GM13977 (cell line): ENCODE measurements at places on chromosomes 2 and 18.

GRCh38 chr2:1546023-1546591, 132.8 kb downstream of the TPO start:
- peak; percentile 54 for DNase-seq

DNA sequence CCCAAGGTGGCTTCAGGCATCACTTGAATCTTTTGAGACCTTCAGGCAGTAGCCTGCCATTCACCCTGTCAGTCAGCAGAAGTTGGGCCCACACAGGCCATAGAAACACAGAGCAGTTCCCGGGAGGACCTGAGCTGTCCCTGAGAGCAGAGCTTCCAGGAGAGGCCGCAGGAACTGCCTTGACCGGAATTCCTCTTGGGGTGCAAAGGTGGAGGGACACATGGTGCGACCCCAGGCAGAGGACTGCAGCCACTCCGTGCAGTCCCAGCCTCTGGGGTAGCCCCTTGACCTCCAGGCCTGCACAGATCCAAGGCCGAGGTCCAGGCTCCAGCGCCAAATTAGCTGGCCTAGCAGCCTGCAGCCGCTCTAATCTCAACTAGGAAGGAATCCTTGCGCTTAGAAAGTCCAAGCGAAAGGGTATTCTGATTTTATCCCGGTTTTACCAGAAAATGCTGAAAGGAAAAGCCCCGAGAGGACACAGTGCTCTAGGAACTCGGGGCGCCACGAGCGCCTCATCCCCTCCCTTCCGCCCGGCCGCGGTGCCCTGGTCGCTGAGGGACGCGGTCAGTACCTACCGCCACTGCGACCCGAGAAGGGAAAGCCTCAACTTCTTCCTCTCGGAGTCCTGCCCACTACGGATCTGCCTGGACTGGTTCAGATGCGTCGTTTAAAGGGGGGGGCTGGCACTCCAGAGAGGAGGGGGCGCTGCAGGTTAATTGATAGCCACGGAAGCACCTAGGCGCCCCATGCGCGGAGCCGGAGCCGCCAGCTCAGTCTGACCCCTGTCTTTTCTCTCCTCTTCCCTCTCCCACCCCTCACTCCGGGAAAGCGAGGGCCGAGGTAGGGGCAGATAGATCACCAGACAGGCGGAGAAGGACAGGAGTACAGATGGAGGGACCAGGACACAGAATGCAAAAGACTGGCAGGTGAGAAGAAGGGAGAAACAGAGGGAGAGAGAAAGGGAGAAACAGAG, 5.4 kb downstream of the SIX2 start:
- no peak for DNase-seq

DNA sequence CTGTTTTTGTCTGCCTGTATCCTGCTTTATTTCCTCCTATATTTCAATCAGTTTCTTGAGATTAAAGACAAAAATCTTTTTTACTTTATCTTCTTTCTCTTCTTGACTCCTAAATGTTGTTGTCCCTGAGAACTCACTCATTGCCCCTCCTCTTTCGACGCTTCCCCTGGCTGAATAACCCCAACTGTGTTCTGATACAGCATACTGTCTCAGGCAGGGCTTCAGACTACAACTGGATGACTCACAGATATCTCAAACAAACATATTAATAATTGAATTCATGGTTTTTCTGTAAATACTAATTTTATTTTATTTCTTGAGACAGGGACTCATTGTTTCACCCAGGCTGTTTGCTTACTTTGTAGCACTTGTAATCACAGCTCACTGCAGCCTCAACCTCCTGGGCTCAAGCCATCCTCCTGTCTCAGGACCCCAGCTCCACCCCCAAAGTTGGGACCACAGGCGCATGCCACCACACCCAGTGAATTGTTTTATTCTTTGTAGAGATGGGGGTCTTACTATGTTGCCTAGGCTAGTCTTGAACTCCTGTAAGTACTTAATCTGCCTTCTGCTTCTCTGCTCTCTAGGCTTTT, 9.4 kb downstream of the ITGAV start:
- no peak for DNase-seq

GRCh38 chr2:11618708-11619062, 51.3 kb downstream of the NTSR2 start:
- no peak for DNase-seq

- DNase-seq: no peak
These were observed 11.1 kb downstream of the PDE1A start for GRCh38 chr2:182415771-182416170.

DNA sequence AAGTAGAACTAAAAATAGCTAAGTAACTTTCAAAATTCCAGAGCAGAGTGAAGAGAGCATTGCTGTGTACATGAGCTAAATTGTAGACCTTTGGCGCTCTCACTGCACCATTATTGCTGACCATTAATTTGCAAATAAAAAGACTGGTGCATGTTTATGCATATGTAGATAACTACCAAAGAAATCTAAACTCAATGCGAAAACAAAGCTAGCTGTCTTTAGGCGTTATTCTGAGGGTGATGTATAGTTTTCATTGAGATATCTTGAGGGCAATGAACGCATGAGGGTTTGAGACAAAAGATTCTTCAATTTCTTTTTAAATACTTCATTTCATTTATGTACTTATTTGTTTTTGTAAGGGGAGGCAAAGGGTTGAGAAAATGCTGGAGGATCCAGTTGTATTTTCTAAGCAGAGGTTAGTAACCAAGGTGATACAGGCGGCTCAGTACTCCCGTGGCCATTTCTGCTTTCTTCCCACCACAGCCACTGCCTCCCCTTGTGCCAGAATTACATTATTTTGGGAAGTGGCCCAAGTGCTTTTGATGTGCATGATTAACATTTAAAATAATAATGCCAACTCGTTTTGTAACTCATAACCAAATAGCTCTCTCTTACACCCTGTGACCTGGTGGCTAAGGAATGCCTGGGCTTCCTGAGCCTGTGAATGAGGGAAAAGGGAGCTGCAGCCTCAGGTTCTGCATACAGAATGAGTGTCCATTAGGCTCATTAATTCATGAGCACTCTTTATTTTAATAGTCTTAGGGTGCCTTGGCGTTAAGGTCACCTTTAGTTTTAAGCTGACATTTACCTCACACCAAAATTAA, 797.8 kb upstream of the GYPC start:
- DNase-seq: no peak
